ENCODE measurements at places on chromosomes 16 and 17. TPM values are rescaled to one million over a fixed set of nuclear protein-coding genes. Genes with fewer than 3 reads are reported as not detected.

Gene KRTAP9-2
- not detected for total RNA-seq

Gene MMP15
- 3.6 TPM for total RNA-seq

Gene GP1BA
- not detected for total RNA-seq

Gene GPR142
- not detected for total RNA-seq

Gene CA7
- total RNA-seq: not detected

Gene MMP28
- total RNA-seq: 8.7 TPM

Gene NECAB2
- not detected for total RNA-seq

Gene TBC1D3B
- total RNA-seq: not detected

Gene HASPIN
- 0.27 TPM for total RNA-seq

Gene DPEP2
- total RNA-seq: not detected

Gene SYT17
- 0.22 TPM for total RNA-seq

Gene ARHGDIG
- 1.4 TPM for total RNA-seq

All from gastrocnemius medialis (tissue), 4 donors.